ENCODE measurements at places on chromosomes 3 and 15.

GRCh38 chr3:5226783-5227182, 39.3 kb downstream of the EDEM1 start:
- no peak for DNase-seq

- DNase-seq, result no peak
These were observed 91.7 kb upstream of the GOLGA6L4 start for GRCh38 chr15:84143753-84144314.

GRCh38 chr3:128084675-128085021, 32.4 kb downstream of the SEC61A1 start:
- no peak for DNase-seq

- no peak for DNase-seq
These were observed 5.6 kb downstream of the GSK3B start for GRCh38 chr3:120088622-120089021.

GRCh38 chr3:173403376-173403775, 5.8 kb downstream of the NLGN1 start:
- no peak for DNase-seq

GRCh38 chr3:38544926-38545325, 48.8 kb downstream of the EXOG start:
- DNase-seq, result no peak

GRCh38 chr3:177196456-177197040, 734 bp downstream of the TBL1XR1 start:
- no peak for DNase-seq

DNA sequence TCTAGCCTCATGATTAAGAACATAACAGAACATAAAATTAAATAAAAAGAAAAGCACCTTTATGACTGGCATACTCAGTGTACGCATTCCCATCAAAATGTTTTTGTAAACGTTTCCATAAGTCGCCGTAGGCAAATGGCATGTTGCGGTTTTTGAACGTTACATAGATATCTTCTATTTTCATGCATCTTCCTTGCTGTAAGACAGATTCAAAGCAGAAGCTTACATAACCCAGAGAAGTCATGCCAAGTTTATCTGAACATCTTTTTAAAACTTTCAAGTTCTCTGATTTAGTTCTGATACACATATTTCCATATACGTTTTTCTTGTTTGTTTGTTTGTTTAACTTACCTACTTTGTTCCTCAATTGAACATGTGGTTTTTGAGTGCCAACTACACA, 388.6 kb downstream of the GABRG3 start:
- no peak for DNase-seq

DNA sequence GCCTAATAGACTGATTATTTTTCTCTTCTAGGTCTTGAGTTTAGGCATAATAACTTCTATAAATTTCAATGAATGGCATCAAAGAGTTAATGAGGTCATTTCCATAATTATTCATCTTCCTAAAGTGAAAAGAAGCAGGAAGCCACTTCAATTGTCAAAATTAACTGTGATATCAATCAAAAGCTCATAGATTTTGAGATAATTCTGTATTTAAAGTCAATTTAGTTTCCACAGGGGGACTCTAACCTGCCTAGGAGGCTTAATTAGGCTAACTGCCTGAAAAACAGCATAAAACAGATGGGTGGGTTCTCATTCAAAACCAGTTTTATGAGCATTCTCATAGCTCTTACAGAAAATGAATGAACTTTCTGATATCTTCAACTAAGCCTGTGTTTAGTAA, 177.8 kb downstream of the OTOL1 start:
- DNase-seq, result no peak

- DNase-seq, result peak; percentile 39
These were observed 56.0 kb downstream of the ZMAT3 start for GRCh38 chr3:179015551-179016020.

DNA sequence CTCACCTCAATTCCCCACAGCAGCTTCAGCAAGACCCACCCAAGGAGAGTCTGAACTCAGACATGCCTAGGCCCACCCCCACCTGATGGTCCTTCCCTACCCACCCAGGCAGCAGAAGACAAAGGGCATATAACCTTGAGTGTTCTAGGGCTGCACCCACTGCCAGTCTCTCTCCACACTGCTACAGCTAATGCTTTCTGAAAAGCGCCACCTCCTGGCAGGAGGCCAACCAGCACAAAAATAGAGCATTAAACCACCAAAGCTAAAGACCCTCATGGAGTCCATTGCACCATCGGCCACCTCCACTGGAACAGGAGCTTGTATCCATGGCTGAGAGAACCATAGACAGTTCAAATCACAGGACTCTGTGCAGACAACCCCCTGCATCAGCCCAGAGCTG, 11.3 kb upstream of the RPL39L start:
- peak; percentile 73 for DNase-seq

DNA sequence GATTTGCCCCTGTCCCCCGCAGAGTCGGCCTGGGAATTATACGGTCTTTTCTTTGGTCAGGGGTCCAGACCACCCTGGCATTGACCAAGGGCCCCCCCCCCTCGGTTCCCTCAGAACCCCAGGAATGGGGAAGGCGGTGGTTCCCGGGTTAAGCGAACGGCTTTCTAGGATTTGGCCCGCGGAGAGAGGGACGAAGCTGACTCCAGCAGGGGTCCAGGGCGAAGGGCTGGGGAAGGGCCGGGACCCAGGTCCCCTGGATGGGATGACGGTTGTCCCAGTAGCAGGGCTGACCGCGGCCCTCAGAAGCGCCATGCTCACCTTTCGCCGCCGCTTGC, 274 bp downstream of the RRP9 start:
- no peak for DNase-seq
